ENCODE measurements at places on chromosomes 6 and 20.

DNA sequence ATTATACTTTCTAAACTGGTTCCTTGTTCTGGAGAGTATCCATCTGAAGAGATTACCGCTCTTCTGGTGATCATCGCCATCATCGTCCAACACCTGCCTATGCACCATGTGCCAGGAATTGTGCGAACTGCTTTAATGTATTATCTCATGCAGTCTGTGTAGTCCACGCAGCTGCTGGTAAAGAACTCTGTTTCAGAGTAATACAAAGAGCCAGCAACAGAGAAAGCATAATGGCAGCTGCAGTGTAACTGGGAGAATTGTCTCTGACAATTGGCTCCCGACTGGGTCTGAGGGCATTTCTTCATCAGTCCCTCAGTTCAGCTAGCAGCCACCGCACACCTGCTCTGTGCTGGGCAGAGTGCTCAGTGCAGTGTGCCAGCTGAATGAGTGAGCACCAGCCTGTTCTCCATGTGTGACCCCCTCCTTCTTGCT lies 383.4 kb downstream of the GRIK2 start:
- DNase-seq = no peak

DNA sequence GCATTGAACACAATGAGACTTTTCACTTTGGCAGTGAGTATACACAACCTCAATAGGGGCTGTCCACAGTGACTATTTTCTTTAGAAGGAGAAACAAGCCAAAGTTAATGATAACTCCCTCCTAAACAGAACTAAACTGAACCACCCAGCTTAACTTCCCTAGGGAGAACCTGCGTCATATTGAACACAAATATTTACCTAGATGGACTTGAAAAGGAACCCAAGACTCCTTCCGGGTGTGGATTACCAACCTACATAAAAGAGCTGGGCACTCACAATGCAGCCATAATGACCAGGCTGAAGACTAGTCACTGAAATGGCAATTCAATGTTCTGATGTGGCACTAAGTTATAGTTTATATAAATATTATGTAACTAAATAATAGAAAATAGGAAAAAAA lies 160.6 kb downstream of the IBTK start:
- DNase-seq = no peak

- DNase-seq = no peak
Observed at GRCh38 chr6:10532392-10532791, 11.2 kb downstream of the GCNT2 start.

GRCh38 chr6:157770946-157771345 lies 52.1 kb upstream of the SNX9 start:
- no peak for DNase-seq

DNA sequence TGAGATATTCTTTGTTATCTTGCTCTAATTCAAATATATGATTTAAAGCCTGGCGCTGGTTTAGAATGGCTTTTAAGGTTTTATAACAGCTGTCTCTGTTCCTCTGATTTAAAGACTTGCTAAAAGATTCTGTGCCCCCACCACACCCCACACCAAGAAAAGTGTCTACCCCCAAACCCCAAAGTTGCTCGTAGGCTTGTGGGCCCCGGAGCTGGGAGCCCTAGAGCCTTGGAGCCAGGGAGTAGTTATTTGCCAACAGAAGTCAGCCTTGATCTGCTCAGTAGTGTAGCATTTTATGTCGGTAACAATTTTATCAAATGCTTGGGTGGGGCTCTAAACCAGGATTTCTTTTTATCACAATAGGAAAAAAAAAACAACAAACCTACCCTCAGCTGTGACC lies 105.2 kb upstream of the TRAF3IP2 start:
- DNase-seq = no peak

DNA sequence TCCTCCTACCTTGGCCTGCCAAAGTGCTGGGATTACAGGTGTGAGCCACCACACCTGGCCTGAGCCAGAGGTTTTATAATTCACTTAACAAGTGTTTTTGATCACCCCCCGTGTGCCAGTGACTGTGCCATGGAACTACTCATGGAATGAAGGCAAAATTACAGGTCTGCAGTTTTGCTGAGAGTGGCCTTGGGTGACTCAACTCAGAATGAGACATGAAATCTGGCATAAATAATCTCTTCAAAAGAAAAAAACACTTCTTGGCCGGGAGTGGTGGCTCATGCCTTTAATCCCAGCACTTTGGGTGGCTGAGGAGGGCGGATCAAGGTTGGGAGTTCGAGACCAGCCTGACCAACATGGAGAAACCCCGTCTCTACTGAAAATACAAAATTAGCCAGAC lies 166.9 kb upstream of the SALL4 start:
- no peak for DNase-seq

DNA sequence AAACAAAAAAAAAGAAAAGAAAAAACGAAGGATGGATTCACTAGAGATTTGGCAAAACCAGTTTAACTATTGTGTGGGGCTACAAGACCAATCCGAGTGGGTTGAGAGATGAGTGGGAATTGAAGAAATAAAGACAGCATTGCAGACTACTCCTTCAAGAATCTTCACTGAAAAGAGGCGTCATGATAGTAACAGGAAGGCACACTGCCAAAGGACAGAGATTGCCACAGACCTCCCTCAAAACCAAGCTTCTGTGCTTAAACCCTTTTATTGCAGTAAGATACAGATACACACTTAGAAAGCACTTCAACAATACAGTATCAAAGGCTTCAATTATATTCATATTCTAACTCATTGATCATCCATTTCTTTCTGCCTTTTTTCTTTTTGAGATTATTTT lies 103.9 kb downstream of the IPCEF1 start:
- DNase-seq = no peak

DNA sequence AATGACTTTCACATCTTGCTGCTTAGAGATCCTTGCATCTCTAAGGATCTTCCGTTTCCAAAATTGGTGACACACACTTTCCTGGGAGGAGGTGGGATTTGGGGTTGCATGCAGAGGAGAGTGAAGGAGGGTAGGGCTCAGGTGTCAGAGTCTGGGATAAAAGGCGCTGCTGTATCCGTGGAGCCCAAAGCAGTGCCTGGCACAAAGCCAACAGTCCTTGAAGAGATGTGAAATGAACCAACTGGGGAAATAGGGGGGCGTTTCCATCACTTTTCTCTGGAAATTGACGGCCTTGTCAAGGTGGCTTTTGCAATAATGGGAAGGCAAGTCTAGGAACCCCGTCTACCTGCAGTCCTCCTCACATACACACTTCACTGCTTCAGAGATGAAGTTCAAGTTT lies 59.5 kb upstream of the NELFCD start:
- no peak for DNase-seq

- no peak for DNase-seq
Observed at GRCh38 chr6:170108890-170109587, 181.8 kb downstream of the DLL1 start.

- DNase-seq = no peak
Observed at GRCh38 chr6:135261872-135262725, 81.0 kb downstream of the MYB start.

GRCh38 chr6:20954315-20954714 lies 420.1 kb downstream of the CDKAL1 start:
- DNase-seq = no peak

DNA sequence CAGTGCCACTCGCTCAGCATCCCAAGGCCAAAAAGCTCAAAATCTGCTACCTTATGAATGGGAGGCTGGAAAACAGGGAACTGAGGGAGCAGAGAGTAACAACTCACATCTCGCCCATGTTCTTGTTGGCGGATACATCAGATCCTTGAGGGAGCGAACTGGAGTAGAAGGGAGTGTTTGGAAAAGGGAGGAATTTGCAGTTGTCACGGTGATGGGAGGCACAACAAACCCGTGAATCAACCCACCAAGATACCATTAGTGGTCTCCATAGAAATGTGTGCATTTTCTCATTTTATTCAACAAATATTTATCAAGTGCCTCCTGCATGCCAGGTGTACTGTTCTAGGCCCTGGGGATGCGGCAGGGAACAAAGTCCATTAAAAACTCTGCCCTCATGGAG lies 212.1 kb downstream of the EYA2 start:
- no peak for DNase-seq

GRCh38 chr6:122563364-122564052 lies 46.7 kb upstream of the PKIB start:
- no peak for DNase-seq

- no peak for DNase-seq
Observed at GRCh38 chr6:81984599-81984998, 232.1 kb upstream of the TENT5A start.

DNA sequence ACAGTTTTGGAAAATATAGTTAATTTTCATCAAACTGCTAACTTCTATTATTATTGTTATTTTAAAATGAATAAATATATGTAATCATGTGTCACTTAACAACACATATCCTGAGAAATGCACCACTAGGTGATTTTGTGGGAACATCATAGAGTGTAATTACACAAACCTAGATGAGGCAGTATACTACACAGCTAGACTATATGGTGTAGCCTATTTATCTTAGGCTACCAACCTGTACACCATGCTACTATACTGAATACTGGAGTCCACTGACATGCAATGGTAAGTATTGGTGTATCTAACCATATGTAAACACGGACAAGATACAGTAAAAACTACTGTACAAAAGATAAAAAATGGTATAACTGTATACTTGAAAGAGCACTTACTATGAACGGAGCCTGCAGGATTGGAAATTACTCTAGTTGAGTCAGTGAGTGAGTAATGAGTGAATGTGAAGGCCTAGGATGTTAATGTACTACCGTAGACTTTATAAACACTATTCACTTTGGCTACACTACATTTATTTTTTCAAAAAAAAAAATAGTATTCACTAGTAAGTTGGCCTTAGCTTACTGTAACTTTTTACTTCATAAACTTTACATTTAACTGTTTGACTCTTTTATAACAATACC lies 72.4 kb downstream of the ASCC3 start:
- DNase-seq = no peak

GRCh38 chr20:45959126-45959525 lies 12.9 kb downstream of the ZNF335 start:
- DNase-seq = no peak

DNA sequence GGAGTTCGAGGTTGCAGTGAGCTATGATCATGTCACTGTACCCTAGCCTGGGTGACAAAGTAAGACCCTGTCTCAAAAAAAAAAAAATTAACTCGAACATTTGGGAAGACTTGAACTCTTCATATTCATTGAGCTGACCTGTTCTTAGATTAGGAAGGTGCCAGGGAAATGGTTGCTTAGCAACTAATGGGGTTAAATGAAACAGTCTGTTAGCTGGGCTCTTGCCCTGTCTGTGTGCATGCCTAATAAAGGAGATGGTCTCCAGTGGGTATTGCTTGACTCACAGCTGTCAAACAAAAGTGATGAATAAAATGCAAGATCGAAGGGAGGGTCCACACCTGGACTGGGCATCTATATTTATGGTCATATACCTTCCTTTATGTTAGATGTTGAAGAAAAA lies 101.8 kb downstream of the KLHL32 start:
- no peak for DNase-seq

DNA sequence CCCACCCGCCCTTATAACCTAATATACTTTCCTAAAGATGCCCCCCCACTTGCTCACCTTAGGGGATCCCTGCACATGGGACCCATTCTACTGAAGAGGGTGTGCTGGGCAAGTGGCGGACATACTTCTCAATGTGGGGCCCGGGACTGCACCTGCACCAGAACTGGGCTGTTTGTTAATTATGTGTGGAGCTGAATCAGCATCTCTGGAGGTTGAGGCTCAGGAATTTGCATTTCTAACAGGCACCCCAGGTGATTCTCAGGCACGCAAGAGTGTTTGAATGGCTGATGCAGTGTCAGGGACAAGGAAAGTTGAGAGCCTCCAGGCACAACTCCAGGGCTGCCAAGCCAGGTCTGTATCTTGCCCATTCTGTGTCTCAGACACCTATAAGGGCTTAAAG lies 8.9 kb upstream of the PTPRT start:
- no peak for DNase-seq

GRCh38 chr6:79808921-79809320 lies 138.4 kb downstream of the ELOVL4 start:
- no peak for DNase-seq

DNA sequence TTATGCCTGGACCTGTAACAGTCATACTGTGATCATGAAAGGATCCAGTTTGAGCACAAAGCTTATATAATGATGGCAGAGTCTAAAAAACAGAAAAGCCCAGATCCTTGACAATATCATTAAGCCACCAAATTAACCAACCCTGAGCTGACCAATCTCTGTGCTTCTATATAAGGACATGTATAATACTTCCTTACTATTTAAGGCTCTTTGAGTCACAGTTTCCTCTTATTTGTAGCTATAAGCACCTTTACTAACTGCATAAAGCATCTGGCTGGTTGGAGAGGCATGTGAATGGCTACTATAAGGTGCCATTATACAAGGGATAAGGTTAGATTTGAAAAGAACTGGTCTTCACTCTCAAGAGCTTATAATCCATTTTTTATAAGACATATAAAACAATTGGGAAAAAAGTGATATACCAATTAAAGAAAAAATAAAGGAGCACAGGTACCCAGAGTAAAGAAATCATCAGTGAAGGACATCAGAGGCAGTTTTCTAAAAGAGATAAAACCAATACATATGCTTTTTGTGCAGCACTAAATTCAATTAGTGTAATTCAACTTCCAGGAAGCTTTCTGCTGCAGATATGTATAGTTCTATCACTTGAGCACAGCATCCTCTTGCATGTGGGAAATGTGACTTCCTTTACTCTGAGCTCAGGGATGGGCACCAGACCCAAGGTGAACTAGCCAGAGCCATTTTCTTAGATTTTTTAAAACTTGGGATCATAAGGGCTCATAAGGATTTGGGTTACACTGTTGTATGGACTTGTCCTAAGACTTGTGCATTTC lies 121.0 kb downstream of the BTBD9 start:
- no peak for DNase-seq

- no peak for DNase-seq
Observed at GRCh38 chr6:2844008-2844407, 2.3 kb upstream of the SERPINB1 start.

DNA sequence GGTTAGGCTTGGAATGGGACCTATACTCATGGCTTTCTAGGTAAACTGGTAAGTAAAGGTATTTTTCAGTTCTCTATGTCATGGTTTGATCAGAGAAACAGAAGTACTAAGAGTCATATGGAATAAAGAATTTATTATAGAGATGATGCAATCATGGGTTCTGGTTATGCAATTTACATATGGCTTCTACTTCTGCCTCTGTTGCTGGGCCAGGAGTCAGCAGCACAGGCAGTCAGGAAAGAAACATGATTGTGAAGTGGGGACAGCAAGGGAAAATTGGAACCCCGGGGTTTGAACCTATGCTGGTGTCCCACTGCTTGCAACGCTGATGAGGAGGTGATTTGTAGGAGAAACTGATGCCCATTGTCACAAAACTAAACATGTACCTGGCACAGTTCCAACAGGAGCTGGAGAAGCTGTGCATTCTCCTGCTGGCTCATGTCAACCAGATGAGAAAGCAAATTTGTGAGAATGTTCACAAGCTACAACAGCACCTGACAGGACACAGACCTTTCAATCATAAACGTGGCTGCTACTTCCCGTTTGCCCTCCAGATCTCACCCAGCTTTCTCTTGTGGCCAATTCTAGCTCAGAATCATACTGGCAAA lies 887.1 kb downstream of the TFAP2A start:
- DNase-seq = no peak

DNA sequence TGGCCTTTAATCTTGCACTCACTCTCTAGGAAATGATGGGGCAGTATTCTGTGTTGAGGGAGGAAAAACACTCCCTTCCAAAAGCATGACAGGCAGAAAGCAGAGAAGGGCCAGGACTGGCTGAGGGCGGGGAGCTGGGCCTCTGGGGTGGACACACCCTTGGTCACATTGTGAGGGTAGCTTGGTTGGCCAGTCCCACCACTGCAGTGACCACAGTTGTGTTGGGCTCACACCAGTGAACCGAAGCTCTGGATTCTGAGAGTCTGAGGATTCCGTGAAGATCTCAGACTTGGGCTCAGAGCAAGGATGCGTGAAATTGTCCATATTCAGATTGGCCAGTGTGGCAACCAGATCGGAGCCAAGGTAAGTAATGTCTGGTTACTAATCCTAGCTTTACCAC lies at the start of gene TUBB1:
Gene TUBB1, plus strand, starts transcription at position 213 of the 400 bp plus-strand sequence. Its CDS starts 94 bp downstream, at position 307.
- no peak for DNase-seq

All from activated T-cell treated with anti-CD3 and anti-CD28 coated beads, Interleukin-2, amount 50 U/mL, for 4 hours (primary cell).